ENCODE measurements at places on chromosomes 4 and X. TPM values are rescaled to one million over a fixed set of nuclear protein-coding genes. Genes with fewer than 3 reads are reported as not detected.

DNA sequence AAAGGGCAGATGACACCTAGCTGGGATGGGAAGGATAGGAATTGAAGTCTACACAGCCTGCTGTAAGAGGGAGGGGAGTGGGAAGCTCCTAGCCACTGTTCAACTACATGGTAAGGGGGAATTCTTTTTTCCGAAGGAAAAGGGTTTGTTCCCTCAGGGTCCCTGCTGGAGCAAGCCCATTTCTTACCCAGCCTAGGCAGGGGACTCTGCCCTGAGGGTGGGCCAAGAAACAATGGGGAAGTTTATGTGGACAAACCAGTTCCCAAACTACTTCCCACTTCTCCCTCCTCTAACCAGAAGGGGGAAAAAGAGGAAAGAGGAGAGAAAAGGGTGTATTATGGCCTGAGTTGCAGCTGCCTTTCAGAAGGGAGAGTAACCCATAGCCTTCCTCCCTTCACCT, 13.5 kb upstream of the VSIG4 start:
- no peak for DNase-seq
- H3K27ac ChIP-seq: no peak overlapping the region
- no peaks in the 10 kb centered on the region for H3K4me1 ChIP-seq
- no peak overlapping the region for H3K4me3 ChIP-seq

DNA sequence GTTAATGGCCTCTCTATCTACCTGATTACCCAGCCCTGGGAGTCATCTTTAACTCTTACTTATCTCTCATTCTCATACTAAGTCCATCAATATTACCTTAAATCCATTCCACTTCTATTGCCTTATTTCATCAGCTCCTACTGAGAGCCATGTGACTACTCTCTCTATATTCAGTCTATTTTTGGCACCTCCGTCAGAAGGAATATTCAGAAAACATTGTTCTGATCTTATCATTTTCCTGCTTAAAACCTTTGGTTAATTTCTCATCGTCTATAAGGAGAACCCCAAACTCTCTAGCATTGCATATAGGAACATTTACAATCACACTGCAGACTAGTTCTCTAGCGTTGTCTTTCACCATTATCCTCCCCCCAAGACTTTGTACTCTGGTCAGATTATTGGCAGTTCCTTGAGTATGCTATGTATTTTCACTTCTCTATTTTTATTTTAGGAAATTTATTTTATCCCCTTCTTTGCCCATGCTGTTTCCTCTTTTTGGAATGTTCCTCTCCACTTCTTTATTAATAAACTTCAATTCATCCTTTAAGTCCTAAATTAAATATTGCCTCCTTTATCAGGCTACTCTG, 13.7 kb upstream of the AMMECR1 start:
- no peaks in the 10 kb centered on the region for H3K4me1 ChIP-seq
- no peak for DNase-seq
- H3K4me3 ChIP-seq: no peak overlapping the region
- no peaks in the 10 kb centered on the region for H3K36me3 ChIP-seq

- H3K4me1 ChIP-seq: peaks cover 9% of the 10 kb centered on the region
- H3K36me3 ChIP-seq: no peaks in the 10 kb centered on the region
- no peak overlapping the region for H3K27ac ChIP-seq
- peaks cover 6% of the 10 kb centered on the region for H3K27me3 ChIP-seq
Measured at GRCh38 chr4:3862640-3863420, 96.6 kb downstream of the ADRA2C start.

GRCh38 chrX:53288189-53288588, 6.8 kb upstream of the IQSEC2 start:
- H3K4me1 ChIP-seq: peaks cover 32% of the 10 kb centered on the region
- H3K27me3 ChIP-seq: no peaks in the 10 kb centered on the region
- H3K4me3 ChIP-seq: peak overlapping the region; percentile 23
- DNase-seq: peak; percentile 42
- no peaks in the 10 kb centered on the region for H3K36me3 ChIP-seq
- no peak overlapping the region for H3K27ac ChIP-seq

The ART3 gene
- not detected for total RNA-seq

DNA sequence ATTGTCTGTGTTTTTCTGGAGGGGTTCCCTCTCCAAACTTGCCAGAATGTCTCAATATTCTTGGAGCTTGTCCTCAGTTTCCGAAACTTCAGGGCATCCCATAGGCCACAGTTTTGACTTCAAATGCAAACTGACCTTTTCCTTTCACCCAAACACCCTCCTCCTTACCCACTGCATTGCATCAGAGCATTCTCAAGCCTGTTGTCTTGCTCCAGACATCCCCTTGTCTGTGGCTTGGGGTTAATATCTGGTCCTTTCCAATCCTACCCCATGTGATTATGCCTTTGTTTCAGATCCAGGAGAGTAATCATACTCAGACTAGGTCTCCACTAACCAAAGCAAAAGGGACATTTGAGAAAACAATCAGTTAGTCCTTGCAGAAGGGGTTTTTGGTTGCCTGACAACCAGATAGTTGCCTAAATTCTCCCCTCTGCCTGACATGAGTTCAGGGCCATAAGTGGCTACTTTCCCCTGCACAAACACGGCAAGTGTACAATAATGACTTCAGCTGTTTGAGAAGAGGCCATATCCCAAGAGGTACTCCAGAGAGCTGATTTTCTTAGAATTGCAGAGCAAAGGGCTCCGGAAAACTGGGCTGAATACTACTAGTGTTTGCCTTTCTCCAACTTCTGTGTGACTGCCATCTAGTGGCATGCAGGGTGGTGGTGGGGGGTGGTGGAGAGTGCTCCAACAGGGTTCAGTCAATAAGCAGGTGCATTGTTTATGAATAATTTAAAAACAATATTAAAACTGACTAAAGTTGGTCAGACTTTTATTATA, 130.2 kb downstream of the CHRDL1 start:
- H3K27me3 ChIP-seq: no peaks in the 10 kb centered on the region
- H3K36me3 ChIP-seq: no peaks in the 10 kb centered on the region
- H3K4me3 ChIP-seq: no peak overlapping the region
- H3K4me1 ChIP-seq: peaks cover 24% of the 10 kb centered on the region
- DNase-seq: peak; percentile 41

DNA sequence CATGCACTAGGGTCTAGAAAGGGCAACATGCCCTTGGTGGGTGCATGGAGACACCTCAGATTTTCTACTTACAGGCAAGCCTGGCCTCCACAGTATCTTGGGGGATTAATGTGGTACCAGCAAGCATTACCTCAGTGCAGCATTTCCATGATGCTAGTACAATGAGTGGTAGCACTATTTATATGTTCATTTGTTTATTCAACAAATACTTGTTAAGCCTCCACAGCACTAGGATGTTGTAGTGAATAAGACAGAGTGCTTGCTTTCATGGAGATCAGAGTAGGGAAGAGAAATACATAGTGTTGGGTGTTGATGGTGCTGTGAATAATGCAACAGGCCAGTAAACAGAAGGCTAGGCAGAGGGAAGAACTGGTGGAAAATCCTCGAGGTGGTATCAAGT, 133.4 kb downstream of the KLHL8 start:
- DNase-seq: no peak
- H3K27ac ChIP-seq: peak overlapping the region; percentile 8
- H3K4me1 ChIP-seq: peaks cover 6% of the 10 kb centered on the region

The ANXA3 gene
- not detected for total RNA-seq

The GLA gene
- 50.7 TPM for total RNA-seq

- peak overlapping the region; percentile 92 for H3K27ac ChIP-seq
- H3K4me1 ChIP-seq: peaks cover 29% of the 10 kb centered on the region
- peaks cover 10% of the 10 kb centered on the region for H3K36me3 ChIP-seq
- peak overlapping the region; percentile 98 for H3K4me3 ChIP-seq
Measured at GRCh38 chrX:71253253-71254091, 468 bp downstream of the ZMYM3 start.

GRCh38 chr4:99079625-99080295, 8.8 kb downstream of the ADH5 start:
- H3K4me1 ChIP-seq: peaks cover 24% of the 10 kb centered on the region
- peaks cover 11% of the 10 kb centered on the region for H3K36me3 ChIP-seq
- DNase-seq: no peak
- H3K27ac ChIP-seq: no peak overlapping the region

DNA sequence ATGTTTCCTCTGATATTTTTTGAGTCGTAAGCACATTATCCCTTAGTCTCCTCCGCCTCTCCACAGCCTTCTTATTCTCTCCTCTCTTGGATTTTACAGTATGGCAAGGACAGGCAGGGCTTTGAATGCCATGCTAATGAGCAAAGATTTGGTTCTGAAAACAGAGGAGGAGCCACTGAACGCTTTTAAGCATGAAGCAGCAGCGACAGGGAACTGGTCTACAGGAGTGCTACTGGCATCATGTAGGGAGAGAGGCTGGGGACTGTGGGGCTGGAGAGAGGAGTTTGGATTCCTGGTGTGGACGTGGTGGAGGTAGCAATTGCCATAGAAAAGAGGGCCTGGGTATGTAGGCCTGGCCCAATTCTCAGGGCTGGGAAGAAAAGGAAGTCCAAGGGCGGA, 4.6 kb upstream of the CD99L2 start:
- no peak overlapping the region for H3K27ac ChIP-seq
- peaks cover 6% of the 10 kb centered on the region for H3K27me3 ChIP-seq
- H3K36me3 ChIP-seq: no peaks in the 10 kb centered on the region
- no peak for DNase-seq
- peak overlapping the region; percentile 2 for H3K4me3 ChIP-seq

- no peak overlapping the region for H3K4me3 ChIP-seq
- H3K27me3 ChIP-seq: peaks cover 8% of the 10 kb centered on the region
- peak overlapping the region; percentile 46 for H3K27ac ChIP-seq
- no peaks in the 10 kb centered on the region for H3K4me1 ChIP-seq
- no peaks in the 10 kb centered on the region for H3K36me3 ChIP-seq
Measured at GRCh38 chrX:30317308-30317707, 8.1 kb upstream of the NR0B1 start.

- peaks cover 37% of the 10 kb centered on the region for H3K36me3 ChIP-seq
- no peak overlapping the region for H3K4me3 ChIP-seq
- no peaks in the 10 kb centered on the region for H3K4me1 ChIP-seq
- no peak overlapping the region for H3K27ac ChIP-seq
Measured at GRCh38 chr4:56026596-56026995, 77.9 kb downstream of the CEP135 start.

DNA sequence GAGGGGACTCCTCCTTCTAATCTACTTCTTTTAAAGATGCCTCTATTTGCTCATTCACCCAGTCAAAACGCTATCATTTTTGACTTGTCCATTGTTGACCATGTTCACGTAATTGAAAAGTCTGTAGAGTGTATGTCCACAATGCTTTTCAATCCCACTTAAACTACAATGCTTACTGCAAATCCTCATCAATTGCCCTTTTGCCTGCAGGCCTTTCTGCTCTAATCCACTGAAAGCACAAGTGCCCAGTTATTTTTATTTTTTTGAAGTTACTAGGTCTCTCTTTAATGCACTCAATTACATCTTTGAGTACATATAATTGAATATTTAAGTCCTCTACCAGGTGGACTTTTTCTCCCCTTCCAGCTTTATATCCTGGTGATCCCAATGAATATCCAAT, 437.4 kb downstream of the PDGFC start:
- no peak for DNase-seq
- H3K36me3 ChIP-seq: no peaks in the 10 kb centered on the region
- H3K27me3 ChIP-seq: no peaks in the 10 kb centered on the region
- H3K4me1 ChIP-seq: no peaks in the 10 kb centered on the region
